Brain pericyte (primary cell): ENCODE measurements at places on chromosomes 7 and 10.

- no peak for DNase-seq
These were observed 67.5 kb upstream of the COMTD1 start for GRCh38 chr10:75303045-75303777.

DNA sequence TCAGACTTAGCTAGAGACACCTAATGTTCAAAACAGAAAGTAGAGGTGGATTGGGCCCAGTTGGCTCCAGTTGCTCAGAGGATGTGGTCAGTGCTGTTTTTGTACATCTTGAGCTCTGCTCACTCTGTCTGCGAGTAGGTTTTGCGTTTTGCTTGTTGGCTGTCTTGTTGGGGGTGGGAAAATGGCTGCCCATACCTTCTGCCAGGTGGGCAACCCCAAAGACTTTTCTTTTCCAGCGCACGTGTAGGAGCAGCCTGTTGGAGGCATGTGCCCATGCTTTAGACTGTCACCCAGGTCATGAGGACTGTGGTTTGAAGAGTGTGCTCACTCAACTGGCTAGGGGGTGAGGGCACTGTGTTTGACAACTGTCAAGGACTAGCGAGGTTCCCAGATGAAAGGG, 73.9 kb downstream of the KAT6B start:
- DNase-seq: no peak

- no peak for DNase-seq
These were observed 75.7 kb upstream of the ASAH2 start for GRCh38 chr10:50326757-50327701.

DNA sequence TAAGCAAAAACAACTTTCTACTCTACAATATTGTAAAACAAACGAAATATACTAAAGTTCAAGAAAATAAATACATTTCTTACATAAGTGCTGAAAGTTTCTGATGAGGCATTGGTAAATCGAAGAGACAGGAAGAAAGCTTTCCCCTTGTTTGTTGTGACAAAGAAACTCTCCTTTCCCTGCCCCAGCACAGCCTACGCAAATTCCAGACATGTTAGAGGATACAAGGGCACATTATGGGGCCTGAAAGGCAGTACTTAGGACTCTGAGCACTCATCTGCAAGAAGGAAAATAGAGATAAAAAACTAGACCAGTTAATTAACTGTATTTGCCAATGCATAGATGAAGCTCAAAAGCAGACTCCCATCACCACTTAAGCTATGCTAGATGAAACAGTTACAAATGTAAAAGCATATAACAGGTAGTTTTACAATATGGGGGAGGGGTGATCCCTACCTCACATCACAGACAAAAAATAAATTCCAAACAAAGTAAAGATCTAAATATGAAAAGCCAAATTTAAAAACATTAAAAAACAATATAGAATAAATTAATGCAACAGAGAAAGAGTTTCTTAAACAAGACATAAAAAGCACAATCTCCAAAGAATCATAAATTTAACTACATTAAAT, 21.8 kb downstream of the ARHGAP19 start:
- no peak for DNase-seq

GRCh38 chr7:130379921-130380860, at the start of gene CPA1:
CPA1 (plus strand) TSS chr7:130380494; CDS start chr7:130380521, 27 bp downstream.
- DNase-seq: no peak

- DNase-seq: no peak
These were observed 186.8 kb upstream of the CXCL12 start for GRCh38 chr10:44571701-44572100.
